ENCODE measurements at places on chromosomes 3 and 15.

GRCh38 chr3:52084954-52085680, 28.7 kb upstream of the DUSP7 start:
- no peak for DNase-seq

DNA sequence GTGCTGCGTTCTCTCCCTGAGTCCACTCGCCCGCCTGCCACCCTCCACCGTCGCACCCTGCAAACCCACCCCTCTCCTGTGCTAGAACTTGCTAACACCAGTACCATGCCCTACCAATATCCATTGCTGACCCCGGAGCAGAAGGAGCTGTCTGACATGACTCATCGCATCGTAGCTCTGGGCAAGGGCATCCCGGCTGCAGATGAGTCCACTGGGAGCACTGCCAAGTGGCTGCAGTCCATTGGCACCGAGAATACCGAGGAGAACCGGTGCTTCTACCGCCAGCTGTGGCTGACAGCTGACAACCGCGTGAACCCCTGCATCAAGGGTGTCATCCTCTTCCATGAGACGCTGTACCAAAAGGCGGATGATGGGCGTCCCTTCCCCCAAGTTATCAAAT, 4.9 kb upstream of the ALAS1 start:
- DNase-seq: no peak

DNA sequence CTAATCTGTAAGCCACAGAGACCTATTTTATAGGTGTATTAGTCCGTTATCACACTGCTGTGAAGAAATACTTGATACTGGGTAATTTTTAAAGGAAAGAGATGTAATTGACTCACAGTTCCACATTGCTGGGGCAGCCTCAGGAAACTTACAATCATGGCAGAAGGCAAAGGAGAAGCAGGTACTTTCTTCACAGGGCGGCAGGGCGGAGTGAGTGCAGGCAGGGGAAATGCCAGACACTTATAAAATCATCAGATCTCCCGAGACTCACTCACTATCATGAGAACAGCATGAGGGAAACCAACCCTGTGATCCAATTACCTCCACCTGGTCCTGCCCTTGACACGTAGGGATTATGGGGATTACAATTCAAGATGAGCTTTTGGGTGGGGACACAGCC, 108.7 kb downstream of the GALK2 start:
- no peak for DNase-seq

- no peak for DNase-seq
Observed at GRCh38 chr15:74170071-74170844, 3.3 kb upstream of the ISLR start.

DNA sequence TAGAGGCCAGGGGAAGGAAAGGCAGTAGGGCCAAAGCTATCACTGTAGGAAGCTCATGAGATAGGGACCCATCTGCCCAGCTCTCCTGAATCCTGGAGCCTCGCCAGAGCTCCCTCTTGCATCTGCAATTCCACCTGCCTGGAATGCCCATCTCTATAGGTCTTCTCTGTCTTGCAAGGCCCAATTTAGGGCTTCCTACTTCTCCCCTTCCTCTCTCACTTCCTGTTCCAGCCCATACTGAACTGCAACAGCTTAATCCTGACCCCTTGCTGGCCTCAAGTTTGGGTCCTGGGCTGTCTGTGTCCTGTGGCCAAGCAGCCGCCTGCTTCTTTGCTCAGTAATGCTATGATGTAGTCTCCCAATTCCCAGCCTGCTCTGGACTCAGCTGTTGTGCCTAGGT, 3.6 kb upstream of the PTPN23 start:
- DNase-seq: no peak

DNA sequence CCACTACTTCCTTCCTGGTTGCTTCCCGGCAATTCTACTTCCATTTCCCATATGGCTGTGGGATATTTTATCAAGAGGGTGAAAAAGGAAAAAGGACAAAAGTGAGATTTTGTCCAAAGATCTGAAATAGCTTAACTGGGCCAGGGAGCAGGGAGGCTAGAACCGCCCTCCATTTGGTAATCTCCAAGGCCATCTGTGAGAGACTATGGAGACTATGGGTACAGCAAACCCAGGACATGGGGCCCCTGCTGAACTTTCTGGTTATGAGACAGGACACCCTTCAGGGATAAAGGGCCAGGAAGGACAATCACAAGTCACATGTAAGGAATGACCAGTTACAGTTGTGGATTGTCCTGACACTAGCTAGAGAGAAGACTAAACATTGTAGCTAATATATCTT, 24.3 kb downstream of the ZSCAN2 start:
- DNase-seq: no peak

DNA sequence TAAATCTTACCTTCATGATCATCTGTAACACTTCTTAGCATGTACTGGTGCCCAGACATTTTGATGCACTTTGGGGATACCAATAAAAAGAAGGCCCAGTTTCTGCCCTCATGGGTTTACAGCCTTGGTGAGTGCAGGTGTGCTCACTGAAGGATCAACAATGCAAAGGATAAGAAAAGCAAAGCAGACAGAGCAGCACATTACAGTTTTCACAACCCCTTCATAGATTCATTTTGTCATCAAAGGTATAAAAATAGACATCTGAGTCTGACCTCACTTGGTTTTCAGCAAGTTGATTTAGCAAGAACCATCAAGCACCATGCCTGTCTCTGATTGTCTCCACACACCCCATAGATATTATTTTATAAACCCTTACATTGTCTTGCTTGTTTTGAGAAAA, 77.6 kb downstream of the BFSP2 start:
- no peak for DNase-seq

GRCh38 chr15:29473621-29474105, 204.0 kb upstream of the NSMCE3 start:
- no peak for DNase-seq

DNA sequence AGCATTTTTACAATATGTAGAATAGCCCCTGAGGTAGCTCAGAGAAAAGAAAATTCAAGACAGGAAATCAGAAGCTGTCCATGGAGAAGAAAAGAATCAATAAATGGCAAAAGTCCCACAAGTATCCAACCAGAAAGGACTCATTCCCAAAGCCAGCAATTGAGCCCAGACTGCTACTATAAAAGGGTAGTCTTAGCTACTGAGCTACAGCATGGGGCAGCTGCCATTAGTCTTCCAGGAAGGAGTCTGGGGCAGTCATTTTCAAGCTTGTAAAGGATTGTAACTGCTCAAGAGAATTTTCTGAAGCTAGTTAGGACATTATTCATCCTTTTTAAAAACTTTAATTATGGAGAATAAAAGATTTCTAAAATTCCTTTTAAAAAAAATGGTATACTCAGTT, 10.5 kb downstream of the LEKR1 start:
- no peak for DNase-seq

GRCh38 chr3:135622656-135623055, 342.9 kb upstream of the PPP2R3A start:
- no peak for DNase-seq

DNA sequence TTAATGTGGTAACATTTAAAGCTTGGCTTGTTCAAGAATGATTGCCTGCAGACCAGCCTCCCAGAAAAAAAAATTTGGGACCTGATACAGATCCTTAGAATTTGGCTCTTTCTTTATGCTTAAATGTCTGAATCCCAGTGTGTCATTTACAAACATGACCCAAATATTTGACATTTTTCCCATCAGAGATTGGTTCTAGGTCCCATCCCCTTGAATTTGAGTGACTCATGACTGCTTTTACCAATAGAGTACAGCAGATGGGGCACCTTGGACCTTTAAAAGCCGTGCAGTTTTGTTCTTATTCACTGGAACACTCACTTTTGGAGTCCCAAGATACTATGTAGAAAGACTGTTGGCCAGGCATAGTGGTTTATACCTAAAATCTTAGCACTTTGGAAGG, 231.6 kb downstream of the ZIC1 start:
- DNase-seq: no peak

DNA sequence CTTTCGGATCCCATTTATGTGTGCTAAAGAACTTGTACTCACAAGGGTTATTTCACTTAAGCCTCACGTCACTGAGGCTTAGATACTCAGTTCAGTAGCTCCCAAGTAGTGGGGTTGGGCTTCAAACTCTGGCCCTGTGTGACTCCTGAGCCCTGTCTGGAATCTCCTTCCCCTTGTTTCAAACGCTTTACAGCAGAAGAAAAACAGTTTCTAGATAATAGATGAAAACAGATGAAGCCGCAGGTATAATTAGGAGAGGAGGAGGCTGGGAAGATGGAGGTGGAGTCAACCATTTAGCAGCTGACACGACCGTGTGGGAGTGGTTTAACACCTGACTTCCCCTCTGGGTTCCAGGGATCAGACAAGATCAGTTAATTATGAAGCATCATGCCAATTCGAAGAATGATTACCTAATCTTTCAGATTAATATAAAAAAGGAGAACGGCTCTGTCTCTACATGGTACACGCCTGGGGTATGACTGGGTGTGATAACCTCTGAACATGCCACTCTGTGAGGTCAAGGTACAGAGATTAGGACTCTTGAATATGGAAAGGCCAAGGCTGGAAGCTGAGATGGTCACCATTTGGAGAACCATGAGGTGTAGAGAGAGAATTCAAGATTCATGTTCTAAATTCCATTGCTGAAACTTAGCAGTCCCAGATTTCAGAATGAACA, 31.1 kb downstream of the TPM1 start:
- no peak for DNase-seq

- no peak for DNase-seq
Observed at GRCh38 chr3:183911087-183911486, 26.4 kb upstream of the PARL start.

GRCh38 chr3:15659254-15659975, 57.9 kb downstream of the BTD start:
- no peak for DNase-seq

DNA sequence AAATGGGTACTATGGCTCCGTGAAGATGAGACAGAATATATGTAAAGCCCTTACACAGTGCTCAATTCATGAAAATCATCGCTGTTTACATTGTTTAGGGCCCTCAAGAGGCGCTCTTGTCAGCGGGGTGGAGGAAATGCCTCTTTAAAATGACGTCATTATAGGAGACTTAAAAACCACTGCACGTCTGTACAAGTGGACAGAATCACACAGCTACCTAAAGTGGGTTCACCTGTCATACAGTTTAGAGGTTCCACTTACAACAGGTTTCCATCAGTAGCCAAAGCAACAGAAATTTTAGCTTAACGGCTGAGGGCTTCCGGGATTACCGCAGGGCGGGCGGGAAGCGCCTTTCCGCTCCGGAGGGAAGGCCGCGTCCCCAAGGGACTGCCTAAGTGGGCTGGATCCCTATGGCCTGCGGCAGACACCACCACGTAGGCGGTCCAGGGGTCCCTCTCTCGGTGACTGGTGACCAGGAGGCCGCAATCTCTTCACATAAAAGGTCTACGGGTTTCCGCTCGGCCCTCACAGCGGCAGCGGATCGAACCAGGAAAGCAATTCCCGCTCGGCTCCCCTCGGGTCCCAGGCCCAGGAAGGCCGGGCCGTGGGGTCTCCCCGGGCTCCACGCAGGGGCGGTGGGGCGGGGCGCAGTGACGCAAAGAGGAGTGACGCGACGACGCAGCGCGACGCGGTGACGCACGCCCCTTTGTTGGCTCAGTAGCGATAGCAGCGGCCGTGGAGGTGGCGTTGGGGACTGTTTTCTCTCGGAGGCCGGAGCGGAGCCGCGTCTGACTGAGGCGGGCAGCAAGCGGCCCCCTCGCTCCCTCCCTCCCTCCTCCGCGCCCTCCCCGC, at the start of gene ARIH1:
Gene ARIH1, plus strand, starts transcription at position 717 of the 852 bp plus-strand sequence. CDS start 310 bp downstream, outside the sequence.
- DNase-seq: peak; percentile 91

- no peak for DNase-seq
Observed at GRCh38 chr3:189288348-189289235, 116.8 kb downstream of the TPRG1 start.

DNA sequence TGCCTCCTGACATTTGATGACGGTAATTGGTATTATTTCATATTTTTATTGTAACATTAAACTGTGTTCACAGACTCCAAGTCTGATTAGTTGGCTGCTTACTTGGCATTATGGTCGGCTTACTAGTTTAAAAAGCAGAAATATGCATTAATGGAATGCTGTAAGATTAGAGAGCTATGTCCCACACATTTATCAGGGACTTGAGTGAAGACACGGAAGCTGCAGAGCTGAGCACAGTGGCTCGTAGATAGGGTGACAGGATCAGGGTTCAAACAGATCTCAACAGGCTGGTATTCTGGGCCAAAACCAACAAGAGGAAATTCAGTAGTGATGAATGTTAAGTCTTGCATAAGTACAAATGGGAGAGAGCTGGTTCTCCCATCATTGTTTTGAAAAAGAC, 113.8 kb downstream of the ADAMTSL3 start:
- DNase-seq: no peak

DNA sequence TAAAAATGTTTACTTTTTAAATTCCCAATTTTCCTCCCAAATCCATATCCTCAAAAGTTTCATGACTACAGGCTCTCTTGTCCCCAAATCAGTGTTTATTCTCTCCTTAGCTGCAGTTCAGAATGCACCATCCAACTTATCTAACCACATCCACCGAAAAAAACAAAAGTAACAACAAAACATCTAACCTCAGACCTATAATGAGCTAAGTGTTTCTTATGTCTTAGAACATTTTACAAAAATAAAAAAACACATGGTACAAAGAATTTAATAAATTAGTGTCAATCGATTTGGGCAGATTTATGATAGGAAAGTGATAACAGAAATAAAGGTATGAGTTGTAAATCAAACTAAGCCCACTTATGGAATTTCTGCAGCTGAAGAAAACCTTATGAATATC, 13.6 kb downstream of the SATB1 start:
- no peak for DNase-seq

DNA sequence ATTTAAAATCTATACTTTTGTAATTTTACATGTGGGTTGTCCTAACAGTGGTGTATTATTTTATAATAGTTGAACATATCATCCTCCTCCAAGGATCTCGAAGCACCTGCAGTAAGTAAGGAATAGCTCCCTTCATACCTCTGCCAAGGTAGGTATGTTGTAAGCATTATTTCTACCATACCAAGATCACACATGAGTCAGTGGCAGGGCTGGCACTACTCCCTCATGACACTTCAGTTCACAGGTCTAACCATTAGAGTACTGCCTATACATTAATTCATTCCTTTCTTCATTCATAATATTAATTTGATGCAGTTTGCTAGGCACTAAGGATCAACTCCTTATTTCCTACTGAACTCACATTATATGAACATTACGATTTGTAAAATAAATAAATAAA, 11.9 kb upstream of the LEKR1 start:
- no peak for DNase-seq

GRCh38 chr15:82595766-82596165, 51.4 kb downstream of the CPEB1 start:
- no peak for DNase-seq

DNA sequence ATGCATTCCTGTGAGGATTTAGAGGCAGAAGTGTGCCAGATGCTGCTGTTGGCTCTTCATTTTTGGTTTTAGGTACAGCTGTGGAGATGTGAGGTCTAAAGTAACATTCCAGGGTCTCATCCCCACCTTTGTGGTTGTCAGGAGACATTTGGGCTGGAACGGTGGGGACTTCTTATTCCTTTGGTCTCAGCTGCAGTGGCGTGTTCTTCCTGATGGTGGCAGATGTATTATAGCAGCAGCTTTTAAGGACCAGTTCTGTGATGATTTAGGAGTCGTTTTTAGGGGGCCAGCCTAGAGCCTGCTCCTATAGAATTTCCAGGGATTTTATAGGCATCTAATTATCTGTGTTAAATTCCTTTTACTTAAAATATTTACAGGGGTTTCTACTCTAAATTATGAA, 221.0 kb upstream of the EOMES start:
- no peak for DNase-seq

GRCh38 chr3:46365041-46365440, 5.7 kb upstream of the CCR5 start:
- no peak for DNase-seq

All from urinary bladder (tissue), 4 donors.